ENCODE measurements at places on chromosomes 16 and 17.

DNA sequence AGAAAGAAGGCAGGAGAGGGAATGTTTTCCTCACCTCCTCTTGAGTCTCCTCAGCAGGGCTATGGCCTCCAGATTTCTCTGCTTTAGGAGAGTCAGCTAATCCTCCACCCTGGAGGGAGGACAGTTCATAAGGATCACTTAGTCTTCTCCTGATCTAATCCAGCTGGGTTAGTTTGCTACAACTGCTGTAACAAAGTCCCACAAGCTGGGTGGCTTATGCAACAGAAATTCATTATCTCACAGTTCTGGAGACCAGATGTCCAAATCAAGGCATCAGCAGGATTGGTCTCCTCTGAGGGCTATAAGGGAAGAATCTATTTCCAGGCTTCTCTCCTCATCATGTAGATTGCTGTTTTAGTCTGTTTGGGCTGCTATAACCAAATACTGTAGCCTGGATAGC lies 40.6 kb upstream of the XYLT1 start:
- no peak for DNase-seq

GRCh38 chr17:30920683-30921543 lies 832 bp upstream of the ADAP2 start:
- no peak for DNase-seq

DNA sequence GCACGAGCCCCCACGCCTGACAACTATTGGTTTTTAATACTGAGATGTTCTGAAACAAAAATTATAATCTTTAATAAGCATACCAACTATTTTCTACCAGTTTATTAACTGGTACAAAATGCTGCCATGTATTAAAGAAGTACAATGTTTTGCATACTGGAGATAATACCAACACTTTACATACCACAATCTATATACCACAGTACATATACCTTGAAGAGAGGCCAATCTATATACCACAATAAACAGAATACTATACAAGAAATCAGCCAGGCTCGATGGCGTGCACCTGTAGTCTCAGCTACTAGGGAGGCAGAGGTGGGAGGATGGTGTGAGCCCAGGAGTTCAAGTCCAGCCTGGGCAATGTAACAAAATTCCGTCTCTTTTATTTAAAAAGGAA lies 9.9 kb downstream of the GPATCH8 start:
- no peak for DNase-seq

DNA sequence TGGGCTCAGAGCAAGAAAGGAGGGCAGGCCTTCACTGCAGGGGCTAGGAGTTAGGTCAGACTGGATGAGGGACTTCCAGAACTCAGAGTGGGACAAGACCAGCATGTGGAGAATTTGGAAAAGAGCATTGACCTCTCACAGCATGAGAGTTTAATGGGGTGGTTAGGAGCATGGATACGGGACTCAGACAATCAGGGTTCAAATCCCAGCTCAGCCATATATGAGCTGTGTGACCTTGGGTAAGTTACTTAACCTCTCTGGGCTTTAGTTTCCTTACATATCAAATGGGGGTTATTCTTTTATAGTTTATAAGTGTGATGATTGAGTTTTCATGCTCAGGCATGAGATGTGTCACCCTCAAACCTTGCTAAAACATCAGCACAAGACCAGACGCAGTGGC lies 37.4 kb upstream of the ALKBH5 start:
- no peak for DNase-seq

- DNase-seq = no peak
Observed at GRCh38 chr17:69581061-69581961, 166.8 kb downstream of the MAP2K6 start.

- DNase-seq = no peak
Observed at GRCh38 chr16:73616166-73616753, 568.3 kb upstream of the ZFHX3 start.

GRCh38 chr17:63848834-63849689 lies 6.6 kb upstream of the SMARCD2 start:
- DNase-seq = peak; percentile 95
